ENCODE measurements at places on chromosomes 2 and 18.

- DNase-seq: no peak
Observed at GRCh38 chr18:46632401-46633071, 24.5 kb downstream of the LOXHD1 start.

DNA sequence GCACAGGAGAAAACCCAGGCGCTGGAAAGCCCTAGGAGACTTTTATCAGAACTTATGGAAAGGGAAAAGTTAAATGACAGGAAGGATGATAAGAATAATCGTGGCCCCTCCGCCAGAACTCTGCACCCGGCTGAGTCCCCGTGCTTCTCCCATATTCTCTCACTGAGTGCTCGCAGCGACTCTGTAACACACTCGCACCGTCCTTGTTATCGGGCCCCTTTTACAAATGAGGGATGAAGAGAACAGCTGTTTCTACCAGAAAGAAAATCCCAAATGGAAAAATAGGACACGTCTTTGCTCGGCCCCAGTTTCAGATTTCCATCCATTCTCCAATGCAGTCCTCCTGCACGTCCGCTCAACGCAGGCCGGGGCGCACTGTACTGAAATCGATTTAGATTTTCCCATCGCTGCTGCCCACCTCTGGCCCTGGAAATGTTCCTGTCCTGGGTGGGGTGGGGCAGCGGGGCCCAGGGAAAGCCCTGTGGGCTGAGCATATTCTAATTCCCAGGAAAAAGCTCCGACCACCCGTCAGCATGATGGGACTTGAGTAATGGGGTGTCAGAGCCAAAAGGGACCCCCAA is 66.4 kb downstream of the KCNF1 start:
- no peak for DNase-seq

GRCh38 chr2:165470361-165470760 is 863 bp downstream of the CSRNP3 start:
- no peak for DNase-seq

DNA sequence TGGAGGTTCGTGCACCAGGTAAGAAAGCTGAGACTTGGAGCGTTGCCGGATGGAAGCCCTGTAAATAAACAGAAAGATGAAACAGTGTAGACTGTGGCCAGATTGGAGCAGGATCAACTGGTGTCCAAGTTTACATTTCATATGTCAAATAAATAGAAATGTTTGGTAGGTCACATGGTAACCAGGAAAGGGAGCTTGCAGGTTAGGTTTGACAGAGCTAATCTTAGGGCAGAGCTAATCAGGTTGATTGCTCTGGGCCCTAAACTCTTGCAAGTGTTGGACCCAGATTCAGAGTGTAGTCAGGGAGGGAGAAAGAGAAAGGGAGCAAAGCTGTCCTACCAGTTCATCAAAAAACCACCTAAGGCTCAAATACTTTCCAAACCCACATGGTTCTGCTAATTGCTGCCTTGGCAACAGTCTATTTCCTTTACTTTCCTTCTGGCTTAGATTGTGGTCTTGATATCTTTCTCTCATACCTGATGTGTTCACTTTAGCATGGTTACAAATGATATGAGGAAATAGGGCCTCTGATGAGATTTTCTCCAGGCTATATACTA is 63.2 kb downstream of the G6PC2 start:
- DNase-seq: no peak

DNA sequence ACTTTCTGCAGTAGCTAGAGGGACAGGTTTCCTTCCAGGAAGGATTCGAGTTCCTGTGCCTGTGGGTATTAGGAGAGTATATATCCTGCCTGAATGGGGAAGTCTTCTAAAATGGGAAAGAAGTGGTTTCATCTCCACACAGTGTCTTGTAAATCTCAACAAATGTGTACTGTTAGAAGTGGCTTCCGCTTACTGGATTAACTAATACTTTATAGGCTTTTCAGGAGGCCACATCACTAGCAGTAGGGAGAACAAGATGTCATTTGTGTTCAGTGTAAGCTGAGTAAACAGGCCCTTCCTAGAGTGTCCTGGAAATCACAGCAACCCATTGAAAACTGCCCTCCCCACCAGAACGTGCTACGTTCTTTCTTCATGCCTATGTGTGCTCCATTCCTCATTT is 12.5 kb upstream of the POLR1B start:
- no peak for DNase-seq

DNA sequence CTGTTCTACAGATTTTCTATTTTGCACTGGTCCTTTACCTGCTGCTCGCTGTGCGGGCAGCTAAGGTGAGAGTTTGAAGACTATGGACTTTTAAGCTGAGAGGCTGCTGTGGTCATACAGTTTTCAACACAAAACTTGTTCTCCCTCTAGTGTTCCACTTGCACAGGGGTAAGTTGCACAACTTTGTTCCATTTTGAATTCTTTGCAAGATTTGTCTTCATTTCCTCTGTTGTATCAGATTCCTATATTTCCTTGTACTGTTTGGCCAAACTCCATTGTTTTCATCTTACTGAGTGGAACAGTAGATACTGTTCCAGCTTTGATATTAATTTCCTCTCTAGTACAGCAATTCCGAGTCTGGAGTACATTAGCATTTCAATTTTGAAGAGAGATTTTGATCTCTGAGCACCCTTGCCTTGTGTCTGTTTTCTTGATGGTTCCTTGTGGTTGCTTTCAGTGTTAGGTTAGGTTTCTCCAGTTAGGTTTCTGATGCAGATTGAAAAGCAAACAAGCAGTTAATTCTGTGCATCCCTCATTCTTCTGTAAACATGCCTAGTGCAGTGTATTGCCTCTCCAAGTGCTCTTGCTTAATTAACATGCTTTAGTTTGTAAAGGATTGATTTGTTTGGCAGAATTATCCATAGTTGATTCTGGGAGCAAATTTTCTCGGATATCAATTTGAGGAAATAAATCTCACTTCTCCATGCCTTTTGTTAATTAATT is 188.8 kb downstream of the PTPRM start:
- no peak for DNase-seq
